Uterus (tissue), 4 donors: ENCODE measurements at places on chromosomes 12 and 14. TPM values are rescaled to one million over a fixed set of nuclear protein-coding genes. Genes with fewer than 3 reads are reported as not detected.

GRCh38 chr14:85604021-85604420 is 74.1 kb downstream of the FLRT2 start:
- no peaks in the 10 kb centered on the region for H3K36me3 ChIP-seq
- no peak for DNase-seq
- H3K27me3 ChIP-seq = no peaks in the 10 kb centered on the region
- no peak overlapping the region for H3K4me3 ChIP-seq
- H3K4me1 ChIP-seq = no peaks in the 10 kb centered on the region
- H3K27ac ChIP-seq = no peak overlapping the region

DNA sequence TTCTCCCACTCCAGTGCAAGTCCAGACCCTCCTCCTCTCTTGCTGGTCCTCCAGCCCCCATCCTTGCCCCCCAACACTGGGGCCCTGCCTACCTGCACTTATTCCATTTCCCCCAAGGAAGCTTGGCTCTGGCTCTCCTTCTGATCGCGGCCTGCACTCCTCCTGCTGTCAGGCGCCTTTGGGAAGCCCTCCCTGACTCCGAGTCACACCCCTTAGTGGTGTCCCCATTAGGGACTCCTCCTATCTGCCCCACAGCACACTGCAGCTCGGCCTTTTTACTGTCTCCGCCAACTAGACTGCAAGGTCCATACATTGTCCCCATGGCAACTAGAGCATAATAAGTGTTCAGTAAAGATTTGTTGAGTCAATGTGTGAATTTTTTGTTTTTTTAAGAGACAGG is 32.9 kb downstream of the FIGNL2 start:
- H3K36me3 ChIP-seq = no peaks in the 10 kb centered on the region
- H3K4me3 ChIP-seq = no peak overlapping the region
- no peaks in the 10 kb centered on the region for H3K27me3 ChIP-seq
- no peaks in the 10 kb centered on the region for H3K4me1 ChIP-seq

DNA sequence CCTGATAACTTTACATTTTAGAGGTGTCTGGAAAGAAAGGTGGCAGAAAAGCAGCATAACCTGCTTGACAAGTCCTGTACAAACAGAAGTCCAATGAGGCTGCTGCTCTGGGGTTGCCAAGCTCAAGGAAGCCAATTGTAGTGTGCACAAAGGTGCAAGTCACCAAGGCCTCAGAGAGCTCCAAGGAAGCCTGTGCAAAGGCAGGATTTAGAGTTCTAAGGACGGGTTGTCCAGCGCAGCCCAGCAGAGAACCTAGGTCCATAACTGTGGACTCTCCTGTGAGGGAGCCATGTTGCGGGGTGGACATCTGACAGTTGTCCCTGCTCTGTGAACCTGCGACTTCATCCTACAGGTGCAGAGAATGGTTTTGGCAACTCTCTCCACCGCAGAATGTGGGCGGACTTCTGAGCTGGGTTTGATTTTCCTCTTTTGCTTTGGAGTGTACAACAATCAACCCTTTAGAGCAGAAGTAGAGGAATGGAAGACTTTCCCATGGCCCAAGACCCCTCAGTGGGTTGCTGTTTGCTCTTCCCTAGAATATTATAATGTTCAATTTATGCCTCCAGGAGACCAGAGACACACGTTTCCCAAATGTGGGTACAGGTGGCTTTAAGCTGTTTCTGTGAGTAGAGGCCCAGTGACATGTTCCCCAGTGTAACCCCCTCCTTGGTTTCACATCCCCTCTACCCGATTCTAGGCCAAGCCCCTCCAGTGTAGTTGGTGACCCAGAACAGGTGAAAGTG is 81.0 kb downstream of the ETV6 start:
- H3K4me3 ChIP-seq = no peak overlapping the region
- no peaks in the 10 kb centered on the region for H3K27me3 ChIP-seq
- no peaks in the 10 kb centered on the region for H3K4me1 ChIP-seq
- no peak for DNase-seq
- H3K36me3 ChIP-seq = no peaks in the 10 kb centered on the region
- H3K27ac ChIP-seq = no peak overlapping the region

DNA sequence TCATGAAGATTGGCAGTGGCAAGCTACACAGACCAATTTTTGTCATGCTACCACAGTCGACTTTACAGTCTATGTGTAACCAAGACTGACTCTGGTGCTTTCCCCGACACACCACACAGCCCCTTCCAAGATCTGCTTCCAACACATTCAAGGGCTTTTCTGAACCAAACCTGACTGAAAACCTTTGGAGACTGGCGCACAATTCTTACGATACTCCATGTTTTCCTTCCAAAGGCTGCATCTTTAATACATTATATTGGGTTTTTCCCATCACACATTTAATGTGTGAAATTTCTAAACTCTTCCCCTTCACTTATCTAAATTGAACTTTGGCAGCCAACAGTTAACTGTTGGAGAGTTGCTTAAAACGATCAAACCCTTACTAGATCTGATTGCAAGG is 127.7 kb upstream of the SOX5 start:
- H3K4me3 ChIP-seq = no peak overlapping the region
- H3K4me1 ChIP-seq = no peaks in the 10 kb centered on the region
- DNase-seq = no peak
- H3K36me3 ChIP-seq = no peaks in the 10 kb centered on the region
- no peaks in the 10 kb centered on the region for H3K27me3 ChIP-seq

DNA sequence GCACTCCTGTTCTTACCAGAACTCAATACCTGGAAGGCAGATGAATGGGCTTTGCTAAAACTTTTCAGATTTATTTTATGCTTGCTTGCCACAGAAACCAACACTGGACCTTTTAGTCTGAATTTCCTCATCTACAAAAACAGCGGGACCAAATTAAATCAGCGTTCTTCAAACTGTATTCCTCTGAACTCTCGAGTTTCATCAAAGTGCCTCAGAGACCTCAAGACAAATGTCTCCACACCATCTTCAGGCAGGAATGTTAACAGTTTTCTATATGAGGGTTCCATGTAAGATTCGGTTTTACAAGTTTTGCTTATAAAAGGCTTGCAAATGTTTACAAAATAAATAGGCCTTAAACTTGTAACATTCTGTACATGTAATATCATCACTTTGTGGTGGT is 74.6 kb downstream of the MED13L start:
- no peak for DNase-seq
- H3K27me3 ChIP-seq = no peaks in the 10 kb centered on the region

- H3K27me3 ChIP-seq = no peaks in the 10 kb centered on the region
- no peaks in the 10 kb centered on the region for H3K4me1 ChIP-seq
- H3K27ac ChIP-seq = no peak overlapping the region
- DNase-seq = no peak
- no peaks in the 10 kb centered on the region for H3K36me3 ChIP-seq
- H3K4me3 ChIP-seq = no peak overlapping the region
Measured at GRCh38 chr14:95468448-95469133, 47.9 kb downstream of the SYNE3 start.

The TMEM30B gene
- total RNA-seq = 1.8 TPM

The RPGRIP1 gene
- total RNA-seq = not detected
